ENCODE measurements at places on chromosomes 12 and 14.

DNA sequence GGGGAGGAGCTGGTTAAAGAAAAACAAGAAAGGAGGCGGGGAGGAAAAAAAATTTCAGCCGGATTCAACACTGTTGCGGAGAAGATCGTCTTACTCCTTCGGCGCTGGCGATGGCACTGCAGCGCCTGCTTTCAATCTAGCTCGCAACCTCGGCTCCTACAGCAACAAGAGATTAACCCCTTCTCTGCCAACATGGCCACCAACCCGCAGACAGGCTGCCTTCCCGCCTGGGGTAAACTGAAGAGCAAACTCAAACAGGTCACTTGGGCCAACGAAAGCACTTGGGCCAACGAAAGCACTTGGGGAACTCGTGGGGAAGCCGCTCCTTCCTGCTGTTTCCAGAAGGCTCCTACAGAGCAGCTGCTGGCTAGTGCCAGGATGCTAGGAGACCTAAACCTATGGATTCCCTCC is 73.7 kb downstream of the CIT start:
- H3K4me3 ChIP-seq, result peak overlapping the region; percentile 16
- no peaks in the 10 kb centered on the region for H3K36me3 ChIP-seq
- DNase-seq, result no peak
- peaks cover 10% of the 10 kb centered on the region for H3K27me3 ChIP-seq

GRCh38 chr12:41972196-41972595 is 172.5 kb downstream of the GXYLT1 start:
- no peak for DNase-seq
- no peaks in the 10 kb centered on the region for H3K4me1 ChIP-seq
- no peak overlapping the region for H3K27ac ChIP-seq
- H3K27me3 ChIP-seq, result no peaks in the 10 kb centered on the region

GRCh38 chr12:5921966-5922899 is 22.8 kb downstream of the ANO2 start:
- DNase-seq, result peak; percentile 37
- no peak overlapping the region for H3K27ac ChIP-seq
- H3K27me3 ChIP-seq, result no peaks in the 10 kb centered on the region
- no peaks in the 10 kb centered on the region for H3K36me3 ChIP-seq
- H3K4me1 ChIP-seq, result no peaks in the 10 kb centered on the region

DNA sequence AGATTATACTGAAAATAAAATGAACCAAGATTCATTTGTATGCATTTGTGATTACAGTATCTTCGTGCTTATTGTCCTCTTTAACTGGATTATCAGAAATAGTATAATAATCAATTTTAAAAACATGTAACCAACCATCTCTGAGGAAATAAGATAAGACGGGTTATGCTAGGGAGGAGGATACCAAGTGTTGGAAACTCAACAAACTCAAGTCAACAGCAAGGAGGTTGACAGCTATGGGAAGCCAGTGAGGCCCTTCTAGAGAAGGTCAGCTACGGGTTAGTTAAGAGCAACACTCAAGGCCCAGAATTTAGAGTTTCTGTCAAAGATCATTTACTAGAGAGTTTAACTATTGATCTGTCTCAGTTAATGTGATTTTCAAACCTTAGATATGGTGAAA is 137.2 kb downstream of the PDZRN4 start:
- no peak overlapping the region for H3K27ac ChIP-seq
- H3K27me3 ChIP-seq, result no peaks in the 10 kb centered on the region
- peaks cover 7% of the 10 kb centered on the region for H3K4me1 ChIP-seq
- H3K36me3 ChIP-seq, result no peaks in the 10 kb centered on the region
- DNase-seq, result no peak

- H3K27me3 ChIP-seq, result no peaks in the 10 kb centered on the region
- no peaks in the 10 kb centered on the region for H3K36me3 ChIP-seq
- no peak overlapping the region for H3K27ac ChIP-seq
- no peak overlapping the region for H3K4me3 ChIP-seq
These were observed 36.9 kb upstream of the APPL2 start for GRCh38 chr12:105272814-105273416.

- no peak overlapping the region for H3K4me3 ChIP-seq
- H3K27me3 ChIP-seq, result no peaks in the 10 kb centered on the region
- DNase-seq, result no peak
- H3K27ac ChIP-seq, result no peak overlapping the region
- peaks cover 11% of the 10 kb centered on the region for H3K36me3 ChIP-seq
These were observed 17.2 kb downstream of the PSMC1 start for GRCh38 chr14:90273532-90273931.

- DNase-seq, result no peak
- no peaks in the 10 kb centered on the region for H3K4me1 ChIP-seq
- no peaks in the 10 kb centered on the region for H3K27me3 ChIP-seq
- no peak overlapping the region for H3K4me3 ChIP-seq
- H3K27ac ChIP-seq, result no peak overlapping the region
These were observed 100.7 kb upstream of the MAP1LC3B2 start for GRCh38 chr12:116458492-116458891.

DNA sequence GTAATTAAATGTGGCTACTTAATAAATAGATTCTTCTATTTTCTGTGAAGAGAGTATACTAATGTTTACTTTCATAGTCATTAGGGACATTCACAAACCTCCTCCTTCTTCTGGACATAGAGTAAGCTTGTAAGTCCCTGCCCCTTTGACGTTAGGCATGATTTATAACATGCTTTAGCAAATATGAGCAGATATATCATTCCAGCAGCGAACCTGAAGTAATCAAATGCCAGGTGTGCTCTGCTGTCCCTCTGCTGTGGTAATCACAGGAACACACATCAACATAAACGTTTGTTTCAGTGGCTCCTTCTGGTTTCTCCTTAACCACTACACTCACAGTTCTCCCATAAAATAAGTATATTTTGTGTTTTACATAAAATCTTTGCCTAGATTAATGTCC is 961.8 kb downstream of the FLRT2 start:
- no peaks in the 10 kb centered on the region for H3K36me3 ChIP-seq
- no peaks in the 10 kb centered on the region for H3K4me1 ChIP-seq
- no peak overlapping the region for H3K27ac ChIP-seq
- no peaks in the 10 kb centered on the region for H3K27me3 ChIP-seq

- H3K27ac ChIP-seq, result no peak overlapping the region
- H3K36me3 ChIP-seq, result no peaks in the 10 kb centered on the region
- no peaks in the 10 kb centered on the region for H3K4me1 ChIP-seq
- no peak overlapping the region for H3K4me3 ChIP-seq
These were observed 91.5 kb downstream of the ESR2 start for GRCh38 chr14:64202716-64203115.

GRCh38 chr12:58310368-58310767 is 369.0 kb downstream of the ATP23 start:
- no peak overlapping the region for H3K4me3 ChIP-seq
- no peaks in the 10 kb centered on the region for H3K36me3 ChIP-seq
- DNase-seq, result no peak
- peaks cover 13% of the 10 kb centered on the region for H3K4me1 ChIP-seq
- H3K27ac ChIP-seq, result peak overlapping the region; percentile 52

- no peak for DNase-seq
- H3K4me1 ChIP-seq, result no peaks in the 10 kb centered on the region
- H3K27me3 ChIP-seq, result no peaks in the 10 kb centered on the region
- no peak overlapping the region for H3K27ac ChIP-seq
These were observed 8.3 kb upstream of the LRRC10 start for GRCh38 chr12:69619050-69619449.

DNA sequence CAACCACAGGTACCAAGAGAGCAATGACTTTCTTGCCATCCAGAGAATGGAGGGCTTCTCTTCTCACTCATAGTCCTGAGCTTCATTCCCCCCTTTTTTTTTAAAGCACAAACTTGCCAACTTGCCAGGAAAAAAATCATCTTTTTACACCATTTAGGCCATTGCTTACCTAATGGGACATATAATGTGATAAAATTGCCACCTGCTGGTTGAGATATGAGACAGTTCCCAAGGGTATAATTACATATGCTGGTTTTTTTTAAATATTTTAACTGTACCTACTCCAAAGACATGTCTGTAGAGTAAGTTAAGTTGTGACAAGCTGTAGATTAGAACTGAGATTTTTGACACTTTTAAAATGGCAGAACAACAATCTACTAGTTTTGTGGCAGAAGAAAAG is 519.1 kb upstream of the SEL1L start:
- no peaks in the 10 kb centered on the region for H3K27me3 ChIP-seq
- no peak overlapping the region for H3K4me3 ChIP-seq
- peaks cover 7% of the 10 kb centered on the region for H3K4me1 ChIP-seq
- DNase-seq, result no peak

GRCh38 chr14:105913861-105914260 is 387.5 kb downstream of the TMEM121 start:
- no peaks in the 10 kb centered on the region for H3K27me3 ChIP-seq
- no peak overlapping the region for H3K27ac ChIP-seq
- H3K4me1 ChIP-seq, result no peaks in the 10 kb centered on the region

GRCh38 chr14:106378191-106378590 is 851.8 kb downstream of the TMEM121 start:
- no peak overlapping the region for H3K4me3 ChIP-seq
- no peaks in the 10 kb centered on the region for H3K36me3 ChIP-seq
- H3K4me1 ChIP-seq, result no peaks in the 10 kb centered on the region
- H3K27ac ChIP-seq, result no peak overlapping the region
- H3K27me3 ChIP-seq, result no peaks in the 10 kb centered on the region

DNA sequence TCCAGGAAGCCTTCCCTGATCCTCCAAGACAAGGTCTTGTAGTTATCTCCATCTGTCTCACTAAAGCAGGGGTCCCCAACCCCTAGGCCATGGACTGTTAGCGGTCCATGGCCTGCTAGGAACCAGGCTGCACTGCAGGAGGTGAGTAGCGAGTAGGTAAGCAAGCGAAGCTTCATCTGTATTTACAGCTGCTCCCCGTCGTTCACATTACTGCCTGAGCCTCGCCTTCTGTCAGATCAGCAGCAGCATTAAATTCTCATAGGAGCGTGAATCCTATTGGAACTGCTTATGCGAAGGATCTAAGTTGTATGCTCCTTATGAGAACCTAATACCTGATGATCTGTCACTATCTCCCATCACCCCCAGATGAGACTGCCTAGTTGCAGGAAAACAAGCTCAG is 12.4 kb upstream of the NFYB start:
- H3K36me3 ChIP-seq, result no peaks in the 10 kb centered on the region
- H3K4me1 ChIP-seq, result no peaks in the 10 kb centered on the region
- H3K27ac ChIP-seq, result no peak overlapping the region
- H3K4me3 ChIP-seq, result no peak overlapping the region
- DNase-seq, result no peak

DNA sequence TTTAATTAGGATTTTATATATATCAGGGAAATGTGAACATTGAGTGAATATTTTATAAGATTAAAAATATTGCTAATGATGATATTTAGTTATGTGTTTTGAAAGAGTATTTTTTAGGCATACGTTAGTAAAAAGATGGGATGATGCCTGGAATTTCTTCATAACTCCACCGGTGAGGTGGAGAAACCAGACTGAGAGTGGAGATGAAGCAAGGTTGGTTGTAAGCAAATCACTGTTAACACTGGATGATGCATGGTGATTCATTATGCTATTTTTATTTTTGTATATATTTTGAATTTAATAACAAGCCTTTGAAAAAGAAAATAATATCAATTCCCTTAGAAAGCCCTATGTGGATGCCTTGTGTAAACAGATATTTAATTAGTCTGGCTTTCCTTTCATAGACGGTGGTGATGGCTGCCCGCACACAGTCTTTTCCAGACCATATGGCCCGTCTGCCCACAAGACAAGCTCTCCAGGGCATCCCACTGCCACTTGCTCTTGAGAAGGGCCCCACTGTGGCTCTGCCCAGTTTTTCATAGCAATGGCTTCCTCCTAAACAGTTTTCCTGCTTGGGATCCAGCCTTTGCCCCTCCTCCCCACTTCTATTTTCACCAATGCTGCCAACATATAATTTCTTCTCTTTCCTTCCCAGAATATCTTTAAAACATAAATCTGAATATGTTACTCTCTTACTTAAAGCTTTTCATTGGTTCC is 95.4 kb downstream of the HELB start:
- no peaks in the 10 kb centered on the region for H3K27me3 ChIP-seq
- no peaks in the 10 kb centered on the region for H3K36me3 ChIP-seq
- H3K4me1 ChIP-seq, result peaks cover 17% of the 10 kb centered on the region
- DNase-seq, result no peak
- H3K27ac ChIP-seq, result no peak overlapping the region

- H3K4me3 ChIP-seq, result no peak overlapping the region
- H3K4me1 ChIP-seq, result no peaks in the 10 kb centered on the region
- no peak overlapping the region for H3K27ac ChIP-seq
- DNase-seq, result no peak
- no peaks in the 10 kb centered on the region for H3K27me3 ChIP-seq
These were observed 123.0 kb downstream of the FSCB start for GRCh38 chr14:44384093-44384492.
